ENCODE measurements at places on chromosomes 6 and 20.

GRCh38 chr6:56752009-56752408, 109.3 kb upstream of the DST start:
- DNase-seq: peak; percentile 67

GRCh38 chr6:71197267-71197666, 91.3 kb upstream of the OGFRL1 start:
- peak; percentile 31 for DNase-seq

DNA sequence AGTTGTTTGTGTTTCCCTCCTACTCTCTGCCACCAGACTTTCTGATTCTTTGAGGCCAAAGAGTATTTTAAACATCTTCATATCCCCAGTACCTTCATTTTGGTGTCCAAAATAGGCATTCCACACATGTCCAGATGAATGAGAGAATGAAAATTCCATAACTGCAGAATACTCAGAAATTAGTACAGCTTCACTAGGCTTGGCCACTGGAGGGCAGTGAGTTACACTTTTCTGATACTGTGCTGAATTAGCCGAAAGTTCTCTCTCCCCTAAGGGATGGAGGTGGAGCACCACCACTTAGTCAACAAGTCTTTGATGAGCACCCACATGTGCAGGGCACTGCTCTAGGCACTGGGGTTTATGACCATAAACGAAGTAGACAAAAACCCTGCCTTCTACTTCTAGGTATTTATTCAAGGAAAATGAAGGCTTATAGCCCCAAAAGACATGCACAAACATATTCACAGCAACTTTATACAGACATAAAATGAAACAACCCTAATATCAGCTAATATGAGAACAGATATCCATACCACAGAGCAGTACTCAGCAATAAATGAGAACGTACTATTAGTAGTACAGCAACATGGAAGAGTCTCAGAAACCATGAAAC, 46.1 kb upstream of the TMEM217 start:
- peak; percentile 36 for DNase-seq

DNA sequence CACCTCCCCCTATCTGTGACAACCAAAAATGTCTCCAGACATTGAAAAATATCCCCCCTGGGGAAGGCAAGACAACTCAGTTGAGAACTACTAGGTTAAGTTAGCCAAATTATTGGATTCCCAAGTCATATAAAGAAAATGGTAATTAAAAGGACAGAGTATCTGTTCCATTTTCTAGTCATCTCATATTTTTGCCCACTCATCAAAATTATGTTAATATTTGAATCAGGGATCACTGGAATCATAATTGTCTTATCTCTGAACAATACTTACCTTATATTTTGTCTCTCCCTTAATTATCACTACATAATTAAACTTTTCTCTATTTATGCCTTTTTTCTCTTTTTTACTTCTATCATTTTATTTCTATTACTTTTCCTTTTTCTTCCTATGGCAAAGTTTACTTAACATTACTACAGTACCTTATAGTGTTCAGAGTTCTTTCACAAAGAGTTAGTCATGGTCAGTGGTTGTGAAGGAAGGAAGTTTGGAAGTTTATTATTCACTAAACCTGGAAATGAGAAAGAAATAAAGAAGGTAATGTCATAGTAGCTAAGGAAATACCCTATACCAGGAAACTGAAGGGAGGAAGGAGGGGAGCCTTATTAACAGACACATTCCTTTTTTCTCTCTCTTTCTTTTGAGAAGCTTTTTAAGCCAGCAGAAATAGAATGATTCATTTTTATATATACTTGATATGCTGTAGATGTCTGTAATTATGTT, 332.9 kb downstream of the COL12A1 start:
- DNase-seq: peak; percentile 47

- DNase-seq: no peak
These were observed 28.6 kb downstream of the CST8 start for GRCh38 chr20:23519556-23519955.
